COR-L47 (cell line): ENCODE measurements at places on chromosomes 2 and 18.

DNA sequence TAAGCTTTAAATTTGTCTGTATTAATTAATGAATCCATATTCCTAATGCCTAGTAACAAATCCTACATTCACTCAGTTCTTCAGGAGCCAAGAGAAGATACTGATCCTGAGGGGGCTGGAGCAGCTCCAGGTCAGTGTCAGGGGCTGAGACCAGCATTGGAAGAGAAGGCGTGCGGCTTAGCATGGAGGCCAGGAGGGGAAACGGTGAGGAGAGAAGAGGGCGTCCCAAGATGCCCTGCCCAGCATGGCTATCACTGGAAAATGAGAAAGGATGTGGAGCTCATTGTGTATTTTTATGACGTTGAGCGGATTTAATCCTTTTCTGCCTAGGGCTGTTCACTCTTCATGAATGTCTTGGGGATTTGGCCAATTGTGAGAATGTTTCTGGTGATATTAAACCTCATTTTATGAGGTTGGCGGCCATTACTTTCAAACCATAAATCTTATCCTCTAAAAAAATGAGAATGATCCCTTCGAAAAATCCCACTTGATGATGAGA lies 131.7 kb downstream of the KCTD1 start:
- DNase-seq = no peak

- no peak for DNase-seq
Observed at GRCh38 chr2:23157812-23158211, 227.2 kb upstream of the KLHL29 start.

- no peak for DNase-seq
Observed at GRCh38 chr2:154133823-154134222, 262.1 kb downstream of the GALNT13 start.

DNA sequence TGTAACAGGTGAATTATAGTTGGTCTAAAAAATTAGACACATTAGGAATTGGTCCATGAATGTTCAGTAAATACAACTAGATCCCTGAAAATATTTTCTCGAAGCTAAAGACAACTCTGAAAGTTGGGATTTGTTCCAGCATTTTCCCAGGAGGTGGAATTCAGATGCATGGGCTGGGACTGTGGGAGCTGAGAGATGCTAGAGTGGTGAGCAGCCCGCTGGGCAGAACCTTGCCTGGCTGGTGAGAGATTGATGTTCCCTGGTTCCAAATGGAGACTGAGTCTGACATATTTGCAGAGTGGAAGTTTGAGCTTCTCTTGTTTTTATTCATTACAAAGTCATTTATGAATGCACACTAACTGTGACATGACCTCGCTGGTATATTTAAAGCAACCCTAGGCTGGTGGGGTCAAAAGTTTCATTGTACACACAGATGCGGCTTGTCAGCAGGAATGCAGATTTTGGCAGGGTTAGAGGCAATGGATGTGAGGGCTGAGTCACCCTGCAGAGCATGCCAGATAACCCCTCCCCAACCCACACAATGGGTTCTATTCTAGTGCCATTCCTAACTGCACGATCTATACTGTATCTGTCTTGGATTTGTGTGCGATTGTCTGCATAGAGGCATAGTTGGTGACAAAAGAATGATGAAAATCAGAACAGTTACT lies 23.5 kb upstream of the TMEM178A start:
- DNase-seq = no peak

- no peak for DNase-seq
Observed at GRCh38 chr2:151374436-151374835, 17.0 kb downstream of the TNFAIP6 start.

DNA sequence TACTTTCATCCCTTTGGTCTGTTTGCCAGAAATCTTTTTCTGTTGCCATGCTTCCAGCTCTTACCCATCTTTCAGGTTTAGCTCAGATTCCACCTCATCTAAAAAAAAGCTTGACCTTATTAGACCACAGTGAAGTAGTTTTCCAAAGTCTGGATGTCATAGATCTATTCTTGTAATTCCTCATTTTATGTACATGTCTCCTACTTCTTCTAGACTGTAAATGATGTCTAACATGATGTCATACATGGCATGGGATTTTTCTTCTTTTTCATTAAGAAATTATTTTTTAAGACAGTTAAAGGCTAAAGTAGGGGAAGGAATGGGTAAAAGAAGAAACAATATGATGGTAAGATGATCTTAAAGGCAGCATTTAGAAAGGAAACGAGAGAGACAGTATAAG lies 11.3 kb downstream of the GLS start:
- no peak for DNase-seq

DNA sequence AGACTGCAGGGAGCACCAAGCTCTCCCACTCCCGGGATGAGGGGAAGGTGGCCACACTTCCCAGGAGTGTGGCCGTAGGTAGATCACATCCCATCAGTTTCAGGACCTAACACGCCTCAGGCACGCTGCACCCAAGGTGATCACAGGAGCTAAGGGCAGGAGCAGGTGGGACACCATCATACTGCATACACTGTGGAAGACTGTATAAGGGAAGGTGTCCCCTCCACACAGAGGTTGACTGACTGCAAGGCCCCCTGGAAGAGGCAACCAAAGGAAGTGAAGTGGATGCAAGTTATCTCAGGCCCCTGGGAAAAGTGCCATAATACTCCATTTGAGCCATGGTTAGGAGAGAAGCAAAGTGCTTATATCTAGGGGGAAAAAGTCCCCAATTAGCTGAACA lies 351.9 kb upstream of the SMIM21 start:
- no peak for DNase-seq

DNA sequence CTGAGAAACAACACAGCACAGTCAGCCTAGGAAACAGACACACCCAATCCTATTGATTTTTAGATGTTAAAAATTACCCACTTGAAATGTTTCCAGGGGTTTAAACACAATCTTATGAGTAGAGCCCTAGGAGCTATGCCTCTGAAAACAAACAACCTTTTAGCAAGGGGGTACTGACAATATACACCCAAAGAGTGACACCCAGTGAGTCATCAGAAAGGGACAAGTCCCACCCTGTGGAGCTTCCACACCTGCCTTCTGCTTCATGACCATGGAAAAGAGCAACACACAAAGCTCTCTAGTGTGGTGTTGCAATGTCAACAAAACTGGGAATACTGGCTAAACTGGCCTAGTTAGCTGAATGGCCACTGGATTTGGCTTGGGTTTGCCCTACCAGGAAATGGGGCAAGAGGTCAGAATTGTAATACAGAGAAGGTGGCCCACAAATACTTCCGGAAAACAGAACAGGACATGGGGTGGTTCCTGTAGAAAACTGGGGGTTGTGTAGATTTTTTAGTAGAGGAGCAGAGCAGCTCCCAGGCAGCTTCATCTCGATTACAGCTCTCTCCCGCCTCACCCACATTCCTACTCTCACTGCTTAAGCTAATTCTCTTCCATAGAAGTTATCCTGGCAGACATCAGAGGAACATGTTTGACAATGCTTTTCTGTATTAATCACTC lies 98.2 kb downstream of the GAREM1 start:
- DNase-seq = peak; percentile 94

DNA sequence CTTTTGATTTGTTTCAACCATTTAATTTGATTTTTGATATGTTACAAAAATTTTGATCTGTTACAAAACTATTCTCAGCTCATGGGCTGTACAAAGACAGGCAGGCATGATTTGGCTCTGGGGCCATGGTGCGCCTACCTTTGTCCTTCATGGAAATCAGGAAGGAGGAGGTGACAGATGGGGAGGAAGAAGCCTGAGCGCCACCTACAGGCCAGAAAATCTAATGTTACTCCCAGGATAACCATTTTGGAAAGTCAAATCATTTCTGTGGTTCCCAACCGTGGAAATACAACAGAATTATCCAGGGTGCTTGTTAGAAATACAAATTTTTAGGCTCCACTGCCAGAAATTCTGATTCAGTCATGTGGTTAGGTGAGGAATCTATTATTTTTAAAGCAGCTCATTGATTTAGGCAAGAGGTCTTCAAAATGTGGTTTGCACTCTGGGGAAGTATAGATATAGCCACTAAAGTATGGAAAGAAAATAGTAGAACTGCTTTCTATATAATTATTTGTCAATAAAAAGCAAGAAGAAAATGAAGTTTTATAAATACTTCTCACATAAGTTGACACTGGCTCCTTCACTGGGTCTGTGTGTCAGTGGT lies 93.9 kb downstream of the EVA1A start:
- no peak for DNase-seq

GRCh38 chr2:144798034-144798433 lies 278.1 kb upstream of the ZEB2 start:
- DNase-seq = no peak

DNA sequence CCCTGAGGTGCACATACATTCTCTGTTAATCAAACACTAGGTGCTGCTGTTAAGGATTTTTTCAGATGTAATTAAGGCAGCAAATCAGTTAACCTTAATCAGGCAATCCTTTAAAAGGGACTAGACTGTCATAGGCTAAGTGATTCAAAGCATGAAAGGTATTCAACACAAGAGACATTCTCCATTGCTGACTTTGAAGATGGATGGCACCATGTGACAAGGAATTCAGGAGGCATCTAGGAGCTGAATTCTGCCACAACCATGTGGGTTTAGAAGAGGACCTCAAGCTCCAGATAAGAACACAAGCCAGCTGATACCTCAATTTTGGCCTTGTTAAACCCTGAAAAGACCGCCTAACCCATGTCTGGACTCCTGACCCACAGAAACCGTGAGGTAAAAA lies 84.0 kb downstream of the SMAD2 start:
- no peak for DNase-seq

DNA sequence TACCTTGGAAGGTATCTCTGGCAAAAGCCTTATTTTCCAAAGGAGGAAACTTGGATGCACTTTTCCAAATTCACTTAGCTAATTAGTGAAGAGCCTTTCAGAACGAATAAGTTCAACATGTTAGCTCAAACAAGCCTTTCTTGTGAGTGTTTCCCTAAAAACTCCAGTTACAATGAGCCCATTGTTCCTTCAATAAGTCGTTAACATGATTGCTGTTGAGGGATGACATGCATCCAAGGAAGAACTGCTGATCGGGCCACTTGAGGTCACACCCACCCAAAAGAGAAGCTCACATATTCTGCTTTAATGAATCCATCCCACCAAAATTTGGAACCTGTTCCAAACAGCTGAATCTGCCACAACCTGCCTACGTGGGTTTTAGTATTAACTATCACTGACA lies 48.1 kb upstream of the SLC35G4 start:
- DNase-seq = no peak

GRCh38 chr2:228522977-228523376 lies 341.5 kb upstream of the SPHKAP start:
- DNase-seq = no peak

DNA sequence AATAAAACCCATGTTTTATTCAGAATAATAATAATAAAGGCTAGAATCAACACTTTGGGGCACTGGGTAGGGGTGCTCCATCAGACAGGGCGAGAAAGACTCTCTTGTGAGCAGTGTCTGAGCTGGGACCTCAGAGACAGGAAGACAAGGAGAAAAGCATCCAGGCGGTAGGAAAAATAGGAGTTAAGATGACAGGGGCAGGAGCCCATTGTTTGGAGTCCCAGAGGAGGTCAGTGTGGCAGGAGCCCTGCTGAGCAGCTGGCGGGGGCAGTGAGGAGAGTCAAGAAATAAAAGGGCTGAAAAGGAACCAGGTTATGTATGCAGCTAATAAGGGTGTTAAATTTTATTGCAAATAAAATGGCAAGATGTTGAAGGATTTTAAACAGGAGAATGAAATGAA lies 457.4 kb downstream of the FBXO15 start:
- no peak for DNase-seq

- DNase-seq = no peak
Observed at GRCh38 chr2:16393500-16394071, 272.0 kb downstream of the CYRIA start.

DNA sequence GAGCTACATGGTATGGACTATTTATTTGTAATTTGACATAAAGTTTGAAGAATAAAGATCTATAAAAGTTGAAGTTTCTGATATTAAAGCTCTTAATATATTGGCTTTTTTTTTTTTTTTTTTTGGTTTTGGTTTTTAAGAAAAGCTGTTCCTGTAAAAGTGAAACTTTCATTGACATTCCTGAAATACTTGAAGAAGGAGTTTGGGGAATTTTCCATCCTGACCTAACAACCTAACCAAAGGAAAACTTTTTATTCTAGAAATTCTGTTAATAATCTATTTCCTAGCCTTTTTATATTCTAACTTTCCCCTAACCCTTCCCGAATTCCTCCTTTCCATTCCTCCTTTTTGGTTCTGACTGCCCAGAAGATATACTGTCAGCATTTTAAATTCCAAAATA lies 83.7 kb downstream of the ACSL3 start:
- no peak for DNase-seq

DNA sequence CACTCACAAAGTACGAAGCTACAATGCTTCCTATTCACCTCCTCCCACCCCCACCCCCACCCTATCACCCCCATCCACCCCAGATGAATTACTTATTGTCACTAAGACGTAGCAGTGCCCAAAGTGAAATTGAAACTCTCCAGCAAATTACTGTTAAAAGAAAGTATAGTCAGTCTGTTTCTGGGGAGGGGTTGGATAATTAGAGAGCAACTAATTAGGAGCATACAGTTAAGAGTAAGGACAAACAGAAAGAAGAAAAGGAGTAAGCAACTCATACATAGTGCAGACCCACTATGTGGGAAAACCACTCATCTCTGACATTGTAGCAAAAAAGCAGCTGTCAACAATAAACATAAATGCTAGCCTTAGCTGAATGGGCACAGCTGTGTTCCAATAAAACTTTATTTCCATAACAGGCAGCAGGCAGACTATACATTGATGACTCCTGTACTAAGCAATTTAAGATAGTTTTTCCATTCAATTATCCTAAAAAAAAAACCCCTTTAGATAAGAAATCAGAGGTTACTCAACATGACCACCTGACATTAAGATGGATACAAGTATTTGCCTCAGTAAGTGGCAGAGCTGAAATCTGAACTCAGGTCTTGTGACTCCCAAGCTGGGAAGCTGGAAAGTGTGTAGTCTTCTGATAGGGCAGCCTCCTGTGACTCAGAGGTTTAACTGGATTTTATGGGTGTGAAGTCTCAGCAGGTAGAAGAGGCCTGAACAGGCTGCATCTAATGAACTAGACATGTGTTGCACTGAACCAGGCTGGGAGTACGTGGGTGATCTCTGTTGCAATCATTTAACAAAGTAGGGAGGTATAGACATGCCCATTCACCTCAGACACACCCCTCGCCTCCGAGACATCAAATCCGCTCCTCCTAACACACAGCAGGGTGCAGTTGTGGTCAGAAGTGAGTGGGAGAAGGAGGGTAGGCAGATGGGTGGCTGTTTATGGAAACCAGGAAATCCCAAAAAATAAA lies 171.8 kb upstream of the KLF7 start:
- DNase-seq = no peak

- no peak for DNase-seq
Observed at GRCh38 chr2:157185476-157186227, 71.9 kb upstream of the GALNT5 start.

- no peak for DNase-seq
Observed at GRCh38 chr2:5617358-5617757, 74.8 kb upstream of the SOX11 start.

DNA sequence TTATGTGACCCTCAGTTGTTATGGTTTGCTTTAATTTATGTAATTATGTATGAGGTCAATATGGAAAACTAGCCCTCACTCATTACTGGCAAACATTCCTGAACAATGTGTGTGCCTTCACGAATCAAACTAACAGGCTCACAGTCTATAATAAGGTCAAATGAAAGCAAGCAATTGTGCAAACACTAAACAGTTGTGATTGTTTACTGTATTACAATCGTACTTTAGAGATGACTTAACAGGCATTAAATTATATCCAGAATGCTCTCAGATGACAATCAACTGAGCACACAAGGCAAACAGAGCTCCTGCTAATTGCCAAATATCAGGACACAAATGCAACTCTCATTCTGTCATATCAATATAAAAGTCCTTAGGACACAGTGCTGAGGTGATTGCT lies 29.5 kb downstream of the COL5A2 start:
- peak; percentile 41 for DNase-seq

- DNase-seq = no peak
Observed at GRCh38 chr18:3126457-3127097, 93.2 kb downstream of the MYOM1 start.
